Naive thymus-derived CD4-positive, alpha-beta T cell (primary cell): ENCODE measurements at places on chromosomes 11 and 22. TPM values are rescaled to one million over a fixed set of nuclear protein-coding genes. Genes with fewer than 3 reads are reported as not detected.

P2RY6 gene
- total RNA-seq: 1.8 TPM

VSIG10L2 gene
- not detected for total RNA-seq

GRCh38 chr11:61775606-61776554 is 16.5 kb downstream of the TMEM258 start:
- H3K27me3 ChIP-seq: no peaks in the 10 kb centered on the region
- H3K4me3 ChIP-seq: no peak overlapping the region
- no peaks in the 10 kb centered on the region for H3K36me3 ChIP-seq
- H3K4me1 ChIP-seq: peaks cover 4% of the 10 kb centered on the region

GRCh38 chr11:27392278-27393114 is 29.5 kb upstream of the CCDC34 start:
- H3K4me1 ChIP-seq: no peaks in the 10 kb centered on the region
- no peaks in the 10 kb centered on the region for H3K36me3 ChIP-seq
- no peak overlapping the region for H3K4me3 ChIP-seq
- H3K27me3 ChIP-seq: no peaks in the 10 kb centered on the region

DNA sequence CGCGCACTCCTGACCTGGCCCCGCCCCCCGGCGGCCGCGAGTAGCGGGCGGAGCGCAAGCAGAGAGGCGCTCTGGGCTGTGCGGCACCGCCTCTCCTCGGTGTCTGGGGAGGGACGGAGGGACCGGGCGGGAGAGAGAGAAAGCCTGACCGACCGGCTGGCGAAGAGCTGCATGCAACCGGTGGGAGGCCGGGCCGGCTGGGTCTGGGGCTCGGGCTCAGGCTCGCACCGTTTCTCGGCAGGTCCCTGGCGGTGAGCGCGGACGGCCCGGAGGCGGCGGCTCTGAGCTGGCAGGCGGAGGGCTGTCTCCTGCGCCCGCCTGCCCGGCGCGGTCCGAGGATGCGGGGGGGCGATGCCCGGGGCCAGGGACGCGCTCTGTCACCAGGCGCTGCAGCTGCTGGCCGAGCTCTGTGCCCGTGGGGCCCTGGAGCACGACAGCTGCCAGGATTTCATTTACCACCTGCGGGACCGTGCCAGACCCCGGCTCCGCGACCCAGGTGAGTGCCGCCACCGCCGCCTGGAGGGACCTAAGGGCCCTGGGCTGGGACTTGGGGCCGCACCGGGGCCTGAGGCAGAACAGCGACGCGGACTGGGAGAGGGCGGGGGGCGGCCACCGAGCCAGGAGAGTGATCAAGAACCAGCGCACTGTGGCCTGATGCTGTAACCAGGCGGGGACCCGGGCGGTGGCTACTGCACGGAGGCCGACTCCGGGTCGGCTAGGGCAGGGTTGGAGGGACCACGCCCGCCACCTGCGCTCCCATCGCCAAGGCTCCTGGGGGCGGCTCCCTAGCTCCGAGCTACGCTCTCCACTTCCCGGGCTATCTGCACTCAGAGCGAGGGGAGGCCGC is at the start of gene SYT9:
SYT9 (plus strand) TSS at position 69 of the 847 bp plus-strand sequence; CDS start at position 352, 283 bp downstream.
- H3K27ac ChIP-seq: no peak within 1 kb of the TSS
- DNase-seq: no peak
- no peak within 1 kb of the TSS for H3K4me3 ChIP-seq
- H3K36me3 ChIP-seq: no peaks in the 10 kb centered on the region

GLYATL1 gene
- not detected for total RNA-seq

GLYAT gene
- not detected for total RNA-seq
